Activated CD4-positive, alpha-beta memory T cell treated with anti-CD3 and anti-CD28 coated beads, Interleukin-2, amount 10 ng/mL, durations not matched to agents 7 days and 5 days (primary cell): ENCODE measurements at places on chromosomes 4 and X. TPM values are rescaled to one million over a fixed set of nuclear protein-coding genes. Genes with fewer than 3 reads are reported as not detected.

The CXorf65 gene
- total RNA-seq = 26.4 TPM

DNA sequence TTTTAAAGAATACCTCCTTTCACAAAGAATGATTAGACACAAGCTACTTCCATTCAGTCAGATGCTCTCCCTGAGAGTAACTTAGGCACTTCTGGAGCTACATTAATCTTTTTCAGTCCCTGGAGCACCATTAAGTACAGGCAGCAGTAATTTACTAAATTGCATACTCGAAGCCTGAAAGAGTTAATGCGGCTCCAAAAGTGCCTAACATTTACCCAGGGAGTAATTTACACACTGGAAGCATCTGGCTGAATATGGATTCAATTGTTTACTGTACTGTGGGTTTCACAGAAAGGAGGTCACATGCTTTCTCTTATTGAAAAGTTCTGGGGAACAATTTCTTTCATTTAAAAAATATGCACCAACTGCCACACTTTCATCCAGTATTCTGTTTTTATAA, 260.8 kb upstream of the TENM3 start:
- DNase-seq = no peak

GRCh38 chr4:56681158-56681852, at the start of gene HOPX:
TSS of gene HOPX (minus strand) at chr4:56681296. CDS start at chr4:56657816, 23,480 bp downstream.
- peak; percentile 42 for DNase-seq

The SPANXA1 gene
- total RNA-seq = not detected

The SCML2 gene
- total RNA-seq = 2.5 TPM

The RASL11B gene
- total RNA-seq = 0.33 TPM

DNA sequence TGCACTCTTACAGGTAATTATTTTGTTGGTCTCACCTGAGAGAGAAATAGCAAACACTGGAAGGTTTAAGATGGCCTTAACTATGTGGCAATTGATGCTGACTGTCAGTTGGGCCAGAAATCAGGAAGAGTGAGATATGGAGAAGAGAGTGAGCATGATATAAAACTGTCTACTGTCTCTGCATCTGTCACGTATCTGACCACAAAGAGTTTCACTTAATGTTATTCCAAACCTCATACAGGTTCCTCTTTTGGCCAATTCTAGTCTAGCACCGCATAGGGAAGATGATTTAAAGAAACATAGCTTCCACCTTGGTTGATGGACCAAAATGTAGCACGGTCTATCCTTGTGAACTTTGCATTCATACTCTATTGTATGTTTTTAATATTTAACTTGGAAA, 381.0 kb upstream of the BOD1L1 start:
- no peak for DNase-seq

- peak; percentile 80 for DNase-seq
These were observed 7.2 kb downstream of the TBC1D14 start for GRCh38 chr4:6916587-6917460.

The ART3 gene
- 0.30 TPM for total RNA-seq

The CDKL2 gene
- total RNA-seq = 1.4 TPM

GRCh38 chrX:123190096-123190495, 6.0 kb downstream of the GRIA3 start:
- no peak for DNase-seq

The COL4A6 gene
- total RNA-seq = not detected

DNA sequence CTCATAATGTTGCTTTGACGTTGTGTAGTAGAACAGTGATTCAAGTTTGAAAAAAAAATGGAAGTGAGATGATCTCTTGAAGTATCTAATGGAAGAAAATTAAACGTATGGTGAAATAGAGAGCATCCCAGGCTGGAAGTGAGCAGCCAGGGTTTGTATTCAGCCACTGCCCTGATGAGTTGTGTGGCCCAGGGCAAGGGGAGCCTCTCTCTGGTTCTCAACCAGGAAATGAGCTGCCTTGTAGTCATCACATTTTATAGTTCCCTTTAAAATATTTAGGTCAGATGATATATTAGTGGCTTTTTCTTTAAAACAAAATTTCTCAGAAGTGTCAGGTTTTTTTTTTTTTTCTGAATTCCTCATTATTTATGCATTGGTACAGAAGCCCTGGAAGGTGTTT, 150.3 kb downstream of the GPAT3 start:
- no peak for DNase-seq

DNA sequence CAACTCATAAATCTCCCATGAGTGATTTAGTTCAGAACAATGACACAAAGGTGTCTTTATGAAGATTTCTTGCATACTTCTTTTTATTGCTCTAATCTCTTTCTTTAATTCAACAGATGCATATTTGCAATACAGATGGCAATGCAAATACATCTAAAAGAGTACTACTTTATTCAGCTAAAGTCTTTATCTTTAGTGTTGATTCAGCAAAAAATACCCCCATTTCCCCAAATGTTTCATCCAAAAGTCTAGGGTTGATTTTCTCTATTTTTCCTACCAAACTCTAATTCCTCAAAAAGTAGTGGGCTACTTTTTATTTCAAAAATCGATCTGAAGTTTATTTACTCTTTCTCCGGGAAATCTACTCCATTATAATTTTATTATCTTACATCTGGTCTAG, 1055.2 kb downstream of the STIM2 start:
- DNase-seq = no peak

The UGT2B10 gene
- not detected for total RNA-seq
